ENCODE measurements at places on chromosomes 11 and 22. TPM values are rescaled to one million over a fixed set of nuclear protein-coding genes. Genes with fewer than 3 reads are reported as not detected.

DNA sequence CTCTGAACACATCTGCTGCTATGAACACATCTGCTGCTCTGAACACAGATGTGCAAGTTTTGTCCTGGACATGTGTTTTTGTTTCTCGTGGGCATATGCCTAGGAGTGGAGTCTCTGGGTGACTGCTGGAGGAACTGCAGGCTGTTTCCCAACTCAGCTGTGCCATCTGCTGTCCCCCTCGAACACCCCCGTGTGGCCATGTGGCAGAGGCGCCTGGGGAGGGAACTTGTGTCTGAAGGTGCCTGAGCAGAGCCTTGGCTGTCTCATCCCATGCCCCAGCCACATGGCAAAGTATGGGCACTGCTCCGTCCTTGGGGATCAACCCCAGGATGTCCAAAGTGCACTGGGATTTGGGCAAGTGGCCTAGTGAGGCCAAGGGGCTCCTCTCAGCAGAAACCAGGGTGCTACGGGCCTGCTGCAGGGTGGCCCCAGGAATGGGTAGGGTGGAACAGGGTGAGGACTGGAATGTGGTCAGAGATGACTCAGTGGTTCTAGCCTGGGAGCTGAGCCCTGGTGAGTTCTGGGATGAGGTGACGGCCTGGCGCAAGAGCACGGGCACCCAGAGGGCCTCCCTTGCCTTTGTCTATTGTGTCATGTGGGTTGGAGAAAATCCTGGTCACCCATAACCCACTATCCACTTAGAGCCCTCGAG, 14.7 kb downstream of the GATD1 start:
- H3K27me3 ChIP-seq: no peaks in the 10 kb centered on the region
- peak overlapping the region; percentile 5 for H3K27ac ChIP-seq
- no peak for DNase-seq
- H3K4me1 ChIP-seq: no peaks in the 10 kb centered on the region
- H3K4me3 ChIP-seq: no peak overlapping the region

DNA sequence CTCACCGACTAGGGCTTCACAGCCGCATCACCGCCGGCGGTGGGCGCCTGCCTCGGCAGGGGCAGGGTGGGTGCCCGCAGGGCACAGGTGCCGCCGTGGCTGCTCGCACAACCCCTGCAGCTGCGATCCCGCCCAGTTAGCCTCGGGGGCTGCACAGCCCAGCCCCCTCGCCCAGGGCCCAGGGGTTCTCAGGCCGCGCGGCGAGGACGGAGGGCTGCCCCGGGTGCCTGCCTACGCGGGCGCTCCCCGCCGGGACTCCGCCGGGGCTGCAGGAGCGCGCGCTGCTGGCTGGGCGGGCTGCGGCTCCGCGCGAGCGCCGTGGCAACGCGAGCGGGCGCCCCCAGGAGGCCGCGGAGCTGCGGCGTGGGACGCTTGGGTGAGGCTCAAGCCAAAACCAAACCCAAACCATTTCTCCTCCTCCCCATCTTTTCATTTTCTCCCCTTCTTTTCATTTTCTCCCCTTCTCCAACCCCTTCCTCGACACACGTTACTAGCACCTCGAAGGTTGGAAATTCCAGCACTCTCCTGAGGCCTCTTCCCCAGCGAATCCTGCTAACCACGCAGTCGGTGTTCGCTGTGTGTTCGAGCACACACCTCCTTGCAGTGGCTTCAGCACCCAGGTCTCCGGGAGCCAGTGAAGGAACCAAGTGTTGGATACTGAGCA, at the start of gene MICAL3:
Gene MICAL3, minus strand, starts transcription at position 286 of the 664 bp plus-strand sequence. CDS start 117,749 bp downstream, outside the sequence.
- H3K27me3 ChIP-seq: no peaks in the 10 kb centered on the region
- peak; percentile 57 for DNase-seq
- H3K36me3 ChIP-seq: no peaks in the 10 kb centered on the region
- peak within 1 kb of the TSS; percentile 88 for H3K27ac ChIP-seq
- H3K4me3 ChIP-seq: peak within 1 kb of the TSS; percentile 55

- no peaks in the 10 kb centered on the region for H3K27me3 ChIP-seq
- peak; percentile 46 for DNase-seq
- H3K27ac ChIP-seq: no peak overlapping the region
- no peak overlapping the region for H3K4me3 ChIP-seq
- H3K36me3 ChIP-seq: peaks cover 11% of the 10 kb centered on the region
- H3K4me1 ChIP-seq: no peaks in the 10 kb centered on the region
Measured at GRCh38 chr11:130131961-130132850, 27.4 kb upstream of the ST14 start.

DNA sequence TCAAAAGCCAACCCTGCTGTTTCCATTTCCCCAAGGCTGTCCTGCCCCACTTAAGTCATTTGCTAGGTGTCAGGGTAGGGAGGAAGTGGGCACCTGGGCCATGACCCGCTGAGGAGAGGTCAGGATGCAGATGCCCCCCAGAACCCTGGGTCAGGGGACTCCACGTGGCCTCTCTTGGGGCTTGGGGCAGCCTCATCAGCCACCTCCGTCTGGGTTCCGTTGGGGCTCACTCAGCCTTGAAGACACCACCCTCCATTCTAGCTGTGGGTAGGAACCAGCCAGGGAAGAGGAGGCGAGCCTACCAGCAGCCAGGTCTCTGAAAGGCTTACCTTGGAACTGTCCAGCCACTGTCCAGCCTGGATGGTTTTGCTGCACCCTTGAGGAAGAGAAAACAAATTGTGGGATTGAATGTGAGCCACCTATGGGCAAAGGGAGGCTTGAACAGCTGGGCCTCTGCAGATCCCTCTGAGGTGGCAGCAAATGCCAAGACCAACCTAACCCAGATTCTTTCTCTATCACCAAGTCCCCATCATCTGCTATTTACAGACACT, 2.5 kb downstream of the APOL4 start:
- no peak for DNase-seq
- peaks cover 8% of the 10 kb centered on the region for H3K4me1 ChIP-seq
- H3K27ac ChIP-seq: no peak overlapping the region
- H3K27me3 ChIP-seq: no peaks in the 10 kb centered on the region
- no peaks in the 10 kb centered on the region for H3K36me3 ChIP-seq

DNA sequence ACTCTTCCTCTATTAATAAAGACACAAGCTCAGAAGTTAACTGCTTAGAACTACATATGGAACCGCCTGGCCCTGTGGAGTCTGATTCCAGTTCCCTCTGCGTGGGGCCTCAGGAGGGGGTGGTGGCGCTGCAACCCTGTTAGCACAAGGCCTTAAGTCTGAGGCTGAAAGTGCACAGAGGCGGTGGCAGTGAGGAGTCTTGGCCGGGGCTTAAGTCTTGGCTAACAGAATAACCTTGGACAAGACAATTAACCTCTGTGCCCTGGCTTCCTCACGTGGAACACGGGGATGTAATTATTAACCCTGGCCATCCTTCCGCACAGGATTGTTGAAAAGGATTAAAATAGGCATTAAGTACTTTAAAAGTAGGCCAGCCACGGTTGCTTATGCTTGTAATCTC, 191.5 kb downstream of the CEP164 start:
- no peak overlapping the region for H3K4me3 ChIP-seq
- H3K36me3 ChIP-seq: no peaks in the 10 kb centered on the region
- no peak for DNase-seq
- H3K27me3 ChIP-seq: no peaks in the 10 kb centered on the region

- no peak for DNase-seq
- no peaks in the 10 kb centered on the region for H3K4me1 ChIP-seq
- H3K27ac ChIP-seq: no peak overlapping the region
- no peak overlapping the region for H3K4me3 ChIP-seq
- H3K27me3 ChIP-seq: no peaks in the 10 kb centered on the region
- no peaks in the 10 kb centered on the region for H3K36me3 ChIP-seq
Measured at GRCh38 chr11:112852143-112852866, 108.9 kb upstream of the NCAM1 start.

DGAT2 gene
- total RNA-seq: 24.6 TPM

- peak overlapping the region; percentile 34 for H3K4me3 ChIP-seq
- peak overlapping the region; percentile 59 for H3K27ac ChIP-seq
- no peaks in the 10 kb centered on the region for H3K36me3 ChIP-seq
- peaks cover 9% of the 10 kb centered on the region for H3K4me1 ChIP-seq
Measured at GRCh38 chr11:2886191-2886894, 768 bp upstream of the CDKN1C start.

RAD9A gene
- 49.4 TPM for total RNA-seq

GRCh38 chr11:15942936-15943335, 413.4 kb downstream of the SOX6 start:
- no peak overlapping the region for H3K27ac ChIP-seq
- H3K27me3 ChIP-seq: no peaks in the 10 kb centered on the region
- H3K4me1 ChIP-seq: no peaks in the 10 kb centered on the region
- no peak for DNase-seq

C1QTNF4 gene
- 2.1 TPM for total RNA-seq

VPREB1 gene
- not detected for total RNA-seq

- no peak overlapping the region for H3K4me3 ChIP-seq
- no peak overlapping the region for H3K27ac ChIP-seq
- H3K27me3 ChIP-seq: no peaks in the 10 kb centered on the region
- no peaks in the 10 kb centered on the region for H3K36me3 ChIP-seq
Measured at GRCh38 chr11:133608496-133608895, 76.2 kb upstream of the OPCML start.

DNA sequence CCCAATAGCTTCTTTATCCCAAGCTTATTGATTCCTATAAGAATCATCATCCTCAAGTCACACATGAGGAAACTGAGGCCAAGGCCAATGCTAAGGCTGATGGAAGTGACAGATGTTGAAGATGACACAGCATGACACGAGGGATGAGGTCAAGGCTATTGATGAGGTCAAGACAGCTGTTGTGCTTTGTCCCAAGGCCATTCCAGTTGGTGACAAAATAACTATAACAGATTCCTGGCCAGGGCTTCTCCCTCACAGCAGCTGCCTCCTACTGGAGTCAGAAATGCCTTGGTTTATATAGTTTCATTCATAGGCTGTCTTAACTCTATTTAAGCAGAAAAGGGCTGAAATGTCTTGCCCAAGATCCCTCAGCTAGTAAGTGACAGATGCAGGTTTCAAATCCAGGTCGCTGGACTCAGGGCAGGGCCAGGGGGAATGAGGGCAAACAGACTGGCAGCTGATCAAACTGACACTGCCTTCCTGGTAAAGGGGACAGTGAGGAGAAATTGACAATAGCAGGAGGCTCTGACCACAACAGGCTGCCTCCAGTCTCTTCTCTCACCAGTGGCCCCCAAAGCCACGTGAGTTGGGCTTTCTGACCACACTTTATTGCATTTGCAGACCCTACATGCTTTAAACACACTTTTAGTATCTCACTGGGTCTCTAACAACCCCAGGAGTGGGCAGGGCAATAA, 16.5 kb downstream of the MIF start:
- no peak for DNase-seq
- no peak overlapping the region for H3K27ac ChIP-seq
- no peak overlapping the region for H3K4me3 ChIP-seq

GRCh38 chr11:31801298-31801702, 9.8 kb downstream of the PAX6 start:
- DNase-seq: no peak
- H3K4me1 ChIP-seq: no peaks in the 10 kb centered on the region
- no peaks in the 10 kb centered on the region for H3K36me3 ChIP-seq
- no peak overlapping the region for H3K4me3 ChIP-seq
- no peak overlapping the region for H3K27ac ChIP-seq

- H3K4me3 ChIP-seq: peak overlapping the region; percentile 72
- no peaks in the 10 kb centered on the region for H3K27me3 ChIP-seq
- no peak for DNase-seq
- H3K27ac ChIP-seq: peak overlapping the region; percentile 87
Measured at GRCh38 chr11:47980907-47981621, 705 bp downstream of the PTPRJ start.

KCNK4 gene
- total RNA-seq: not detected

- DNase-seq: no peak
- H3K27me3 ChIP-seq: no peaks in the 10 kb centered on the region
- no peak overlapping the region for H3K4me3 ChIP-seq
- H3K27ac ChIP-seq: no peak overlapping the region
Measured at GRCh38 chr22:39815932-39816331, 77.6 kb downstream of the ENTHD1 start.

JAML gene
- total RNA-seq: 8.5 TPM

DNA sequence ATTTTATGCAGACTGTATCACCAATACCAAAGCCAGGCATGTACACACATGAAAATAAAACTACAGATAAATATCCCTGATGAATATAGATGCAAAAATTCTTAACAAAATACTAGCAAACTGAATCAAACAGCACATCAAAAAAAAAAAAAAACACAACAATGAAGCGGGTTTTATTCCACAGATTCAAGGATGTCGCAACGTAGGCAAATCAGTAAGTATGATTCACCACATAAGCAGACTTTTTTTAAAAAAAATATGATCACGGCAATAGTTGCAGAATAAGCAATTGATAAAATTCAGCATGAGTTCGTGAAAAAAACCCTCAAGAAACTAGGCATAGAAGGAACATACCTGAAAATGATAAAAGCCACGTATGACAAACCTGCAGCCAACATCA, 21.3 kb downstream of the OR51F1 start:
- no peaks in the 10 kb centered on the region for H3K27me3 ChIP-seq
- H3K4me3 ChIP-seq: no peak overlapping the region
- no peaks in the 10 kb centered on the region for H3K36me3 ChIP-seq
- no peak for DNase-seq
- H3K4me1 ChIP-seq: no peaks in the 10 kb centered on the region
- no peak overlapping the region for H3K27ac ChIP-seq

DNA sequence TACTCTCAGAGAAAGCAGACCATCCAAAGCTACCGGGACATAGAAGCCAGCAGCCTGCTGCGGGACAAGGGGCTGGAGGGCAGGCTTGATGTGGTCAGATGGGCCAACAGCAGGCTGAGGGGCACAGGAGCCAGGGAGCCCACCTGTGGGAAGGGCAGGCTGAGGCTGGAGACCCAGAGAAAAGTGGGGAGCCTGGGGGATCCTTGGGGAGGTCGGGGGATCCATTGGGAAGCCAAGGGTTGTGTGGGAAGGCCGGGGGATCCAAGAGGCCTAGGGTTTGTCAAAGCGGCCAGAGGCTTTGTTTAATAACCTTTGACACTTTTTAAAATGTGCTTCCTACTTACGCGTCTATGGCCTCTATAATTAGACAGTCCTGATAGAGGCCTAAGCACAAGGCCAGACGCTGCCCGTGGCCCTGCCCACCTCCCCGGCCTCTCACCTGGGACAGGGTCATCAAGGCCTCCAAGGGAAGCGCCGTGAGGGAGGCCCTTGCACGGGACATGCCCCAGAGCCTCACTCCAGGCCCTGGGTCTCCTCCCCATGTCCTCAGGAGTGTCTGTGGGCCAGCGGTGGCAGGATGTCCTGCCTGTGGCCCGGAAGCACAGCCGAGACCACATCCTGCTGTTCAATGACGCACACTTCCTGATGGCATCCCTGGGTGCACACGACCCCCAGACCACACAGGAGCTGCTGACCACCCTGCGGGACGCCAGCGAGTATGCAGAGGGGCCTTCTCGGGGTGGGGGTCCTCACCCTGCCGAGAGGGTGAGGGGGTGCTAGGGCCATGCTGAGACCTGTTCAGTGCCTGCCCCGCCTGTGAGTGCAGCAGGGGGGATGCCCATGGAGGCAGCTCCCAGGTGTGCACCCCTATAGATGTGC, 8.6 kb upstream of the GTSE1 start:
- no peak overlapping the region for H3K4me3 ChIP-seq
- no peak for DNase-seq
- no peak overlapping the region for H3K27ac ChIP-seq
- H3K36me3 ChIP-seq: peaks cover 19% of the 10 kb centered on the region

C11orf91 gene
- not detected for total RNA-seq

CDCA5 gene
- 17.8 TPM for total RNA-seq

GRCh38 chr22:44143105-44143474, 37.6 kb upstream of the PARVG start:
- no peak overlapping the region for H3K4me3 ChIP-seq
- H3K27me3 ChIP-seq: no peaks in the 10 kb centered on the region
- H3K36me3 ChIP-seq: no peaks in the 10 kb centered on the region
- H3K4me1 ChIP-seq: no peaks in the 10 kb centered on the region
- no peak for DNase-seq

- no peak overlapping the region for H3K27ac ChIP-seq
- H3K27me3 ChIP-seq: no peaks in the 10 kb centered on the region
Measured at GRCh38 chr11:33272338-33273107, 15.3 kb downstream of the HIPK3 start.
